MM.1S (cell line): ENCODE measurements at places on chromosomes 12 and 14.
A peak's percentile ranks its signal among the peaks of the same experiment; 100 is the strongest.

DNA sequence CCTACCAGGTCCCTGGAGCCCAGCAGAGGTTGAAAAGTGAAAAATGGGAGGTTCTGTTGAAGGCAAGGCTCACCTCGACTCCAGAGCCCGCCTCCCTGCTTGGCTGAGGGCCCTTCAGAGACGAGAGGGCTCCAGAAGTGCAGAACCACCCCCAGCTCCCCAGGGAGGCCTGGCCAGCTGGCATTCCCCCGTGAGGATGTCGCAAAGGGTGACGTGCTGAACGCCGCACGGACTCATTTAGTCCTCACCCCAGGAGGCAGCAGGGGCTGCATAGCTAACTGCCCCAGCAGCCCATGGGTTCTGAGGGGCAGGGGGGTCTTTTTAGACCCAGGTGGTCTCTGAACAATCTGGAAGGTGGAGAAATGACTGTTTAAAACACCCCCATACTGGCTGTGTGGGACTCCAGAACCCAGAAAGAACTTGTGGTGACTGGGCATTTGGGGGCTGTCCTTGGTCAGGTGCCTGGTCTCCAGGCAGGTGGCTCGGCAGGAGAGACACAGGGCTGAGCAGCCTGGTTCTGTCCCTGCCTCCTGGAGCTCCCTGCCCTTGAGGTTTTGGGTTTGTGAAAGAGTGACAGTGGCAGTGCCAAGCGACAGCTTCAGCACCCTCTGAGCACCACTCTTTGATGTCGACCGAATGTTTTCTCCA, 32.0 kb downstream of the ANAPC7 start:
- H3K36me3 ChIP-seq: no peaks in the 10 kb centered on the region
- no peak for DNase-seq
- H3K4me1 ChIP-seq: no peaks in the 10 kb centered on the region
- H3K4me3 ChIP-seq: no peak overlapping the region

GRCh38 chr14:93121030-93121834, 5.5 kb upstream of the ITPK1 start:
- no peaks in the 10 kb centered on the region for H3K36me3 ChIP-seq
- no peaks in the 10 kb centered on the region for H3K27me3 ChIP-seq
- no peaks in the 10 kb centered on the region for H3K4me1 ChIP-seq
- no peak for DNase-seq
- H3K4me3 ChIP-seq: no peak overlapping the region

DNA sequence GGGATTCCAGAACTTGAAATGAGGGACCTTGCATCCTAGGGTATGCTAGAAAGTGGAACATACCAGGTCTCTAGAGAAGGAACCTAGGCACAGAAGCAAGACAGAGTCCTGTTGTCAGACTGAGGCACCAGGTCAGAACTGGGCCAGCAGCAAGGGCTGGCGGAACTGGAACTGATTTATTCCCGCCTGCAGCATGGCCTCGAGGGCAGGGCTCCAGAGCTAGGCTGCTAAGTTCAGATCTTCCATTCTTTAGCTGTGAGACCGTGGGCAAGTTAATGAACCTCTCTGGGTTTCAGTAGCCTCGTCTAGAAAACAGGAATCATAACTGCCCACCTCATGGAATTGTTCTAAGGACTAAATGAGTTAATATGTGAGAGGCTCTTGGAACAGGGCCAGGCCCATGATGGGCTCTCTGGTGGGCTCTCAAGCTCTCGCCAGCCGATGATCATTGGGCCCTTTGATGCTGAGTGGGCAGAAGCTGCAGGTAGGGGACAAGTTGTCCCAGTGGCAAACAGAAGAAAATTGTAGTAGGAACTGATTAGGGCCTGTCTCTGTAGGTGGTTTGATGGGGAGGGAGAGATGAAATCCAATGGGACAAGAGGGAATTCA, 199.8 kb downstream of the ZFP36L1 start:
- no peak overlapping the region for H3K27ac ChIP-seq
- H3K4me1 ChIP-seq: no peaks in the 10 kb centered on the region
- no peaks in the 10 kb centered on the region for H3K36me3 ChIP-seq
- no peak for DNase-seq
- H3K27me3 ChIP-seq: no peaks in the 10 kb centered on the region
- no peak overlapping the region for H3K4me3 ChIP-seq

- H3K4me3 ChIP-seq: no peak overlapping the region
- no peak overlapping the region for H3K27ac ChIP-seq
- no peak for DNase-seq
- H3K4me1 ChIP-seq: no peaks in the 10 kb centered on the region
- no peaks in the 10 kb centered on the region for H3K36me3 ChIP-seq
These were observed 150.2 kb upstream of the BMP4 start for GRCh38 chr14:54106661-54107377.

DNA sequence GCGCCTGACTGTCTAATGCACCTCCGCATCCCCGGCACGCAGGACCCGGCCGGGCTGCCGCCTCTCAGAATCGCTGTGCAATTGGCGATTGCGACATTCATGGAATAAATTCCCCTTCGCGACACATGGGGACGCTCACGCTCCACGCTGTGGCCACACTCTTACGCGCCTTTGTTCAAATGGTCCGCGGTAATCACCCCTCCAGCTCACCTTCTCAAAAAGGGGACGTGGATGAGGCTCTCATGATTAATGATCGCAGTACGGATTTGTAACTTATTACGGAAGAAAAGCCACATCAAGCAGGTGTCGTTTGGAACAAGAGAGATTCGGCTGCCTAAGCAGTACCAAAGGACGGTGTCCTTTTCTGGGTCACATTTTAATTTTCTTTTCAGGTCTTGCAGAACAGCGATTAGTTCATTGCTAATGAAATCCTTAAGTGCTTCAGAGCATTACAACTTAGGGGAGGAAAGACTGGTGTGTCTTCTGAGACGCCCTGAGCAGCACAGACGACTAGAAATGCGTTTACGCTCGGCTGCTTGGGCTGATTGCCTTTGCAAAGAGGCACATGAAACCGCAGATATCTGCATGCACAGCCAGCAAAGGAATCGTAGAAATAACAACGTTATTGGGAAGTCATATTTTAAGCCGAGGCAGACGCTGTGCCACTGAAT, 37.3 kb upstream of the ADGRD1 start:
- H3K36me3 ChIP-seq: no peaks in the 10 kb centered on the region
- no peaks in the 10 kb centered on the region for H3K4me1 ChIP-seq
- no peak overlapping the region for H3K27ac ChIP-seq
- no peak overlapping the region for H3K4me3 ChIP-seq

- no peaks in the 10 kb centered on the region for H3K4me1 ChIP-seq
- DNase-seq: no peak
- H3K27me3 ChIP-seq: no peaks in the 10 kb centered on the region
- no peak overlapping the region for H3K27ac ChIP-seq
- H3K36me3 ChIP-seq: no peaks in the 10 kb centered on the region; the same call in 1 of the 2 replicates
These were observed 13.8 kb downstream of the SLC41A2 start for GRCh38 chr12:104944252-104944651.

- no peaks in the 10 kb centered on the region for H3K4me1 ChIP-seq
- DNase-seq: no peak
- no peak overlapping the region for H3K4me3 ChIP-seq
- H3K36me3 ChIP-seq: no peaks in the 10 kb centered on the region
These were observed 90.4 kb downstream of the SLC24A4 start for GRCh38 chr14:92413379-92413778.

GRCh38 chr14:34014936-34015335, 64.1 kb upstream of the EGLN3 start:
- no peak for DNase-seq
- no peak overlapping the region for H3K27ac ChIP-seq
- H3K27me3 ChIP-seq: no peaks in the 10 kb centered on the region
- H3K4me1 ChIP-seq: no peaks in the 10 kb centered on the region
- H3K4me3 ChIP-seq: no peak overlapping the region

DNA sequence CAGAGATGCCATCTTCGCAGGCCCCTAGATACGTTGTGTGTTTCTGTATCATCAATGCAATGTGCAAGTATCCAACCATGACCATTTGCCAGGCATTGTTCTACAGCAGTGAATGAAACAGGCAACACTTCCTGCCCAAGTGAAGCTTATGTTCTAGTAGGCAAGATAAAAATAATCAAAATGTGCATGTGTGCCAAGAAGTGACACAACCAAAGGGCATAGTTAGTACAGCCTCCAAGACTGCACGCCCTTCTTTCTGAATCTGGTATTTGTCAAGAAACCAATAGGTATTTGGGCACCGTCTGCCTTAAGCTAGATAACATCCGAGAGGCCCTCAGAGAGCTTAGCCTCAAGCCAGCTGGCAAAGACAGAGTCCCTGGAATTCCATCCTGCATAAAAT, 152.0 kb downstream of the TMEM132C start:
- H3K27me3 ChIP-seq: no peaks in the 10 kb centered on the region
- H3K36me3 ChIP-seq: no peaks in the 10 kb centered on the region
- no peaks in the 10 kb centered on the region for H3K4me1 ChIP-seq
- no peak overlapping the region for H3K27ac ChIP-seq
- no peak overlapping the region for H3K4me3 ChIP-seq
- DNase-seq: no peak

GRCh38 chr12:3032770-3033538, 44.2 kb upstream of the TSPAN9 start:
- H3K27ac ChIP-seq: no peak overlapping the region
- no peaks in the 10 kb centered on the region for H3K27me3 ChIP-seq
- no peaks in the 10 kb centered on the region for H3K4me1 ChIP-seq

DNA sequence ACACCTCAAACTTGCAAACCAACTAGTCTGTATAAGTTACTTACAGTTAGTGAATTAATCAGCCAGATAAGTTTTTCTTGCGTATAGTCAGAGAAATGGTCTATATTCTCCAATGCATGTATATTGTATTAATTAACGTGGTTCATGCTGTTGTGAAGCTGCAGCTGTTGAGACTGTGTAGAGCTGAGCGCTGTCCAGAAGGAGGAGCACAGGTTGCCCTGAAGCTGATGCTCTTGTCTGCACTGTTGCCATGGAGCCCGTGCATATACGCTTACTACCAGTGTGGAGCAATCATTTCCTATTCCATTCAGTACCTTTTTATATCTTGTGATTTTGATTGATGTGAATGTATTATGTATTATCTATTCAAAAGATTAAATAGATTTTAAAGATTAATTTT, 74.3 kb upstream of the ARID2 start:
- H3K4me1 ChIP-seq: no peaks in the 10 kb centered on the region
- no peak overlapping the region for H3K4me3 ChIP-seq
- no peaks in the 10 kb centered on the region for H3K36me3 ChIP-seq
- H3K27ac ChIP-seq: no peak overlapping the region

DNA sequence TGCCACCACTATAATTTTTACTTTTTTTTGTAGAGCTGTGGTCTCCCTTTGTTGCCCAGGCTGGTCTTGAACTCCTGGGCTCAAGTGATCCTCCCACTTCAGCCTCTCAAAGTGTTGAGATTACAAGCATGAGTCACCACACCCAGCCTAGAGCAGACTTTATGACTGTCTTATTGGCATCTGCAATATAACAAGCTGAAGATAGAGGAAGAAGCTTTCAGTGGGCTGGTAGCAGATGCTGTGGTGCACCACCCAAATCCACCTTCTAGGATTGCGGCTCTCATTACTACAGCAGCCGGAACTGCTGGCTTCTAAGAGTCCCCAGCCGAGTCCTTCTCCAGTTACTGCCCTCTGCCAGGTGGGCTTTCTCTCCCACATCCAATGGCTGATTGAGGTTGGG, 7.6 kb upstream of the STK38L start:
- H3K27me3 ChIP-seq: no peaks in the 10 kb centered on the region
- H3K27ac ChIP-seq: no peak overlapping the region
- no peaks in the 10 kb centered on the region for H3K36me3 ChIP-seq
- H3K4me1 ChIP-seq: peaks cover 38% of the 10 kb centered on the region

GRCh38 chr12:28440081-28440608, 249.9 kb downstream of the CCDC91 start:
- H3K36me3 ChIP-seq: no peaks in the 10 kb centered on the region
- no peak for DNase-seq
- H3K27me3 ChIP-seq: no peaks in the 10 kb centered on the region
- H3K27ac ChIP-seq: no peak overlapping the region

DNA sequence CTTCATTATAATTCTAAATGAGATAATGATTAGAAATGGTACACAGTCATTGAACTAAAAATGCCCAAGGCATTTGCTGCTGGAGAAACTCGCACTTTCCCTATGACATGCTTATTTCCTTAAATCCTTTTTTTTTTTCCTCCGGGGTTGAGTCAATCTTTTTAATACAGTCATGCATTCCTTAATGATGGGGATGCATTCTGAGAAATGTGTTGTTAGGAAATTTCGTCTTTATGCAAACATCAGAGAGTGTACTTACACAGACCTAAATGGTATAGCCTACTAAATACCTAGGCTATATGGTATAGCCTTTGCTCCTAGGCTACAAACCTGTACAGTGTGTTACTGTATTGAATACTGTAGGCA, 29.8 kb upstream of the DACT1 start:
- DNase-seq: no peak
- H3K36me3 ChIP-seq: no peaks in the 10 kb centered on the region
- H3K4me1 ChIP-seq: no peaks in the 10 kb centered on the region
- no peak overlapping the region for H3K27ac ChIP-seq

DNA sequence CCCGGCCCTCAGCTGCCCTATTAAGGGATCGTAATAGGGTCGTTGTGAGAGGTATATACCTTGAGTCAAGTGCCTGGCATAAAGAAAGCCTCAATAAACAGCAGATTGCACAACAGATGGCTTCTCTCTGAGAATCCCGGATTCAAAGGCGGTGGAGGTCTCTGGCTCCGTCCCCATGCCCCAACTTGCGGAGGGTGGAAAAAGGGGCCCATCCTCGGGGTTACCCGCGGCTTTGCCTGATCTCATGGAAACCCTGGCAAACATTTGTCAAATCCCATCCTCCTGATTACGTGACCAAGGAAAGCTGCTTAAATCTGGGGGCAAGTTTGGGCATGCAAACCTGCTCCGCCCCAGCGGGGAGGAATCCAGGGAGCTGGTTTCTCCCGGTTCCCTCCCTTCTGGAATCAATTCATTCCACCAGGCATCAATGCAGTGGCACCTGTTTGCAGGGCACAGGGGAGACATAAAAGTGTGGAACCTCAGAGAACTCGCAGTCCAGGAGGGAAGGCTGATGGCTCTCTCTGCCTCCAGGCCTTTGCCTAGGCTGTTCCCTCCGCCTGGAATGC, 12.3 kb downstream of the TRPV4 start:
- DNase-seq: no peak
- no peak overlapping the region for H3K4me3 ChIP-seq
- H3K27me3 ChIP-seq: no peaks in the 10 kb centered on the region
- no peaks in the 10 kb centered on the region for H3K4me1 ChIP-seq
- H3K27ac ChIP-seq: no peak overlapping the region

GRCh38 chr12:56377310-56377988, 14.8 kb upstream of the APOF start:
- no peaks in the 10 kb centered on the region for H3K36me3 ChIP-seq
- no peak for DNase-seq
- H3K27me3 ChIP-seq: no peaks in the 10 kb centered on the region
- H3K4me3 ChIP-seq: no peak overlapping the region
- peaks cover 15% of the 10 kb centered on the region for H3K4me1 ChIP-seq
- no peak overlapping the region for H3K27ac ChIP-seq

GRCh38 chr12:11954181-11954580, 116.6 kb upstream of the BCL2L14 start:
- no peaks in the 10 kb centered on the region for H3K27me3 ChIP-seq
- no peak overlapping the region for H3K4me3 ChIP-seq
- H3K27ac ChIP-seq: no peak overlapping the region
- DNase-seq: peak; percentile 76
